ENCODE measurements at places on chromosomes 5 and 9.

DNA sequence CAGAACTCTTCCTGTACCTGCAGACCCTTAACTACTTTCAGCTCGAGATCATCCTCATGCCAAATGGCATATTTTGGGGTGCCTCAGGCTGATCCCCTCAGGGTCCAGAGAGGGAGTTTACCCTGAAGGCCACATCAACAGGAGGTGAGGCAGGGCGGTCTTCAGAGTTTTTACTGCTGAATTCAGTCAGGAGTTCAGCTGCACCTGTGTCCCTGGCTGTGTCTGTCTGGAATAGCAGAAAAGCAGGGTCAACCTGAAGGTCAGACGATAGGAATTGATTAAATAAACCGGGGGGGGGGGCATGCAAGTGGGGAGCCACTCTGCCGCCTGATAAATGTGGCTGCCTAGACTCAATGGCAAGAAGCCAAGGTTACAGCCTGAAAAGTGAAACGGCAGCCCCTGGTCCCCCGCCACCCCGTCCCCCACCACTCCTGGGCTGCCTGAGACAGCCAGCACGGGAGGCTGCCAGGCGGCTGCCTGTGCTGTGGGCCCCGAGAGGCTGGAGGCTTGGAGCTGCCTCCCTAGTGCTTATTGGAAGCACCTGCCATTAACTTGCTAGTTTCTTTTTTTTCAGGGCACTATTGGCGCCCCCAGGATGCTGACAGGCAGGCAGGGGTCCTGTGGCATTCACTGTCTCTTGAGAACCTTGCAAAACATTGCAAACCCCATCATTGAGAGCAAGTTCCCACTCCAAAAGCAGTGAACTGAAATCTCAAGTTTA lies 182.7 kb upstream of the PPP1R26 start:
- no peak for DNase-seq

- DNase-seq = no peak
These were observed 407.4 kb upstream of the TNC start for GRCh38 chr9:115525111-115526058.

DNA sequence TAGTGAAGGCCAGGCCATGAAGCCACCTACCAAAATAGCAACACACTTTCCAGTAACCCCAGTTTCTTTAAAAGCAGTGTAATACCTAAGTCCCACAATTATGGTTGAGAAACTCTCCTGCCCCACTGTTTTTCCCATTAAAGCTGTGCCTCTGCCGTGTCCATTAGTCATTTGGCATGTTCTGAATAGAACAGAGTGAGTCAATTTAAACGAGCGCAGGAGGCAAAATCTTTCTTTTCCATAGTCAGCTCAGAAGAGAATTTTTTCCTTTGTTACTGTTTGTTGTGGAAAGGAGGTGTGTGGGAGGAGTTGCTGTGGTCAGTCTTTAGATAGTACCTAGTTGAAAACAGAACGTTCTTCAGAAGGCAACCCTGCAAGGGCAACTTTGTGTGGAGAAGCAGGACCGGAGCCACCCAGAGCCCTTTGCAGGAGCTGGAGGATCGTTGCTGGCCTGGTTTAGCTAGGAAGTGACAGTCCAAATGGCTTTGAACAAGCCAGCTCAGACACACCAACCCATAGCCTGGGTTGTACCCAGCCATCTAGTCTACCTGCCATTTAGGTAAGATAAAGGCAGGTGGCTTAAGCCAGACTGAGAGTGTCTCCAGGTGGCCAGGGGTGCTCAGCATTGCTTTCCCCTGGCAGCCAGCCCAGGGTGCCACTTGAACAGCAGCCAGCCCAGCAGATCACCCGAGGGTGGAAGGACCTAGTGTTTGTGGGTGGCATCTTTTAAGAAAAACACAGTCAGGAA lies 30.4 kb downstream of the GADD45G start:
- peak; percentile 59 for DNase-seq

- no peak for DNase-seq
These were observed 192.2 kb upstream of the RPS23 start for GRCh38 chr5:82470185-82470994.

DNA sequence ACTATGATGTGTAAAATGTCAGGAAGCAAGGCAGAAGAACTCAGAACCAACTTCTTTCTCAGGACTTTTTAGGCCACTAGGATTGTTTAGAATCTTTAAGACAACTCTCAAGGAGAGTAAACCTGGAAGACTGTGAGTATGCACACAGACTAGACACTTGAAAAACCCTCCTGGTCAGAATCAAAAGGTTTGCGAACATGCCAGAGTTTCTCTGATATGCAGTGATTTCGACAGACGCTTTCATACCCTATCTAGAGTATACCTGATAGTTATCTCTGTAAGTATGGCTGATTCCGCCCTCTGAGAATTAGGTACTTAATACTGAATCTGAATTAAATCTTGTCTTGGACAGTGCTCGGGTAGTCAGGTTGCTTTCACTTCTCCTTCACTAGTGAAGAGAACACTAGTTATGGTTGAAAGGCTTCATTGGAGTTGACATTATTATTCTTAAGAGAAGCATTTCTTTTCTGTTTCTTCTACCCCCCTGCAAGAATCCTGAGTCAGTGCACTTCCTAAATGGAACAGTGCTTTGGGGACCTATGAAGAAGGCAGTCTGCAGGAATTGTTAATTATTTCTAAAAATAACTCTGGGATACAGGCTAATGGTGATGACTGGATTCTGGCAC lies 158.1 kb downstream of the HACD4 start:
- no peak for DNase-seq

- DNase-seq = no peak
These were observed 208.6 kb downstream of the GAPVD1 start for GRCh38 chr9:125470189-125470588.

DNA sequence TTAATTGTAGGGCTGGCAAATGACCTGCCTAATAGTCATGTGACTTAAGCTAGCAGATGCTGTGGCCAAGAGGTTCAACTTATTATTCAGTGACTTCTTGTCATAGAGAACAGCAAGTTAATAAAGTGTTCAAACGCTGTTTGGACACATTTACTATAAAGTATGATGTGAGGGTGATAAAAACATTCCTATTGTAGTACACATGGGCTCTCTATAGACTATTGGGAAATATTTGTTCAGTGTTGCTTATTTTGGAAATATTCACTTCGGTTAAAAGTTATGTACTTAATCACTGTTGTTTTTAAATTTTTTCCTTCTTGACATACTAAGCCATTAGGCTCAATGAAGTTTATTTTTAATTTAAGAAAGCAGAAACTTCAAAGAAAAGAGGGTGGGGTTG lies 345.0 kb downstream of the NNT start:
- DNase-seq = no peak

DNA sequence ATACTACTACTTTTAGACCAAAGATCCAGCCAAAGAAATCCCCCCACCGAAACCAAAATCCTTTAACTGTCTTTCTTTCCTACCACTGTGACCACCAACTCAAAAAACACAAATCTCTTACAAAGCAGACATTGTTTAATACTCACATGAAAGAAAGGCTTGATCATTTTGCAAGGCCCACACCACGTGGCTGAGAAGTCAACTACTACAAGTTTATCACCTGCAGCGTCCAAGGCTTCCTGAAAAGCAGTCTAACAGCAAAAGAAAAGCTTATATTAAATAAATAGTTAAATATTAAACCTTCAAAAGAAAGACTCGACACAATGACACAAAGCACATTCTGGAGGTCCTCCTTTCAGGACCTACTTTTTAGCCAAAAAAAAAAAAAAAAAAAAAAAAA lies 5.1 kb downstream of the TXN start:
- no peak for DNase-seq

DNA sequence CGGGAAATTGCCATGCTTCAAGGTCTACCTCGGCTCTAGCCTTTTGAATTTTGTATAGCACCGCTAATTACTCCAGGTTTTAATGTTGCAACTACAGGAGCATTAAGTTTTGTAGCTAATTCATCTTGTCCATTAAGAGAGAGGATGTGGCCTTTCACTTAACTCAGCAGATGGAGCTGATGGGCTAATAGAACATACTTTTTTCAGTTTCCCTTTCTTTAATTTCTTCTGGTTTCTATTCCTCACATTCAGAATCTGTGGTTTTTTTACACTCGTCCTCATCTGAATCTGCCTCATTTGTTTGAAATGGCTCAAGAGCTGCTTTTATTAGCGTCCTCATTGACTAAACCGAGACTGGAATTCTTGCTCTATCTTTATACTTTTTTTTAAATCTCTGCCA lies 2085.7 kb upstream of the C9orf72 start:
- no peak for DNase-seq

GRCh38 chr9:105693435-105694189 lies 729 bp upstream of the TMEM38B start:
- no peak for DNase-seq

DNA sequence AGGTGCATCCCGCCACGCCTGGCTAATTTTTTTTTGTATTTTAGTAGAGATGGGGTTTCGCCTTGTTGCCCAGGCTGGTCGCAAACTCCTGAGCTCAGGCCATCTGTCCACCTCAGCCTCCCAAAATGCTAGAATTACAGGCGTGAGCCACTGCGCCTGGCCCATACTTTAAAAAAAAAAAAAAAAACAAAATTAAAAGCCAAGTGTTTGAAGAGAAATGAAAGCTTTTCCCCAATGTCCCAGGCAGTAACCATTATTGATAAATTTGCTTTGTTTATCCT lies 9.5 kb downstream of the PRRC2B start:
- DNase-seq = no peak

GRCh38 chr5:171848006-171848405 lies 62.4 kb downstream of the SMIM23 start:
- DNase-seq = no peak

- no peak for DNase-seq
These were observed 21.2 kb downstream of the ABLIM3 start for GRCh38 chr5:149162401-149163084.

- DNase-seq = no peak
These were observed 78.4 kb downstream of the TMEM161B start for GRCh38 chr5:88190106-88190834.

DNA sequence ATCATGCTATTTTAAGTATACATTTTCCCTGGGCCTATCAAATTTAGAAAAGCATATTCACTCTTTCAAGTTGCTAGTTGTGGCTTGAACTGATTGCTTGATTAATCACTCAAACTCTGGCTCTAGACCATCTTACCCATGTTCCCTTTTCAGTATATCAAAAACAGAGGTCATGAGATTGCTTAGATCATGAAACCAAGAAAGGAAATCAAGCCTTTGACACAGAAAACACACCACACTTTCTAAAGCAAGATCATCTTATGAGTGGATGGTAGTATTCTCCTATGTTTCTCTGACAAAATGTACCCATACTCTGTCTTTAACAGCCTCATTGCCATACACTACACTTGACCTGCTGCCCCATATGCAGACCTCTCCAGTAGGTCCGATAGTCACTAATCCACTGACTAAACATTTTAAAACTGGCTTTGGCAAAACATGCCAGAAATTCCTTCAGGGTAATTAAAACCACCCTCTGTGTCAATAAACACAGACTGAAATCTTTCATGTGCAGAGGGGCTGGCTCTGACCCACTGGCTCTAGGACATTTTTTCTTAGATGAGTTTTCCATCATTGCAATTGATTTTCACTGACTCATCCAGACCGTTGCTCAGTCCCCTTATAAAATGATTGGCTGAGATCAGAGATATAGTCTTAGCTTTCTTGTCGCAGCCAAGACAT lies 18.2 kb downstream of the PPP2R2B start:
- DNase-seq = no peak

DNA sequence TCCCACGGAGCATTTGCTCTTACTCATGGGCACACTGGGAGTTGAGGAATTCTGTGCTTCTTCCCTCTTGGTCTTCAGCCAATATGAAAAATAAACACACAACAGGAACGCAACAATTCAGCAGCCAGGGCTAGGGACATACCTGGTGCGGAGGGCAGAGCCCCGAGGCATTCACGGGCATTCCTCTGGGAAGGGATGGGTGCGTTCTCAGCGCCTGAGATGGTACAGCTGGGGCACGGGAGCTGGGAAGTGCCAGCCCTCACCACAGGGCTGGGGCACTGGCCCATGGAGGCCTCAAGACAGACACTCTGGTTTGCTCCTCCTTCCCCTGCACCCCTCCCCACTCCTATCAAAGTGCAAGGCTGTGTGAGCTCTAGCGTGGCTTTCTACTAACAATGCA lies 2.1 kb downstream of the SLC6A3 start:
- DNase-seq = no peak

GRCh38 chr9:4375424-4376200 lies 75.7 kb upstream of the GLIS3 start:
- no peak for DNase-seq

DNA sequence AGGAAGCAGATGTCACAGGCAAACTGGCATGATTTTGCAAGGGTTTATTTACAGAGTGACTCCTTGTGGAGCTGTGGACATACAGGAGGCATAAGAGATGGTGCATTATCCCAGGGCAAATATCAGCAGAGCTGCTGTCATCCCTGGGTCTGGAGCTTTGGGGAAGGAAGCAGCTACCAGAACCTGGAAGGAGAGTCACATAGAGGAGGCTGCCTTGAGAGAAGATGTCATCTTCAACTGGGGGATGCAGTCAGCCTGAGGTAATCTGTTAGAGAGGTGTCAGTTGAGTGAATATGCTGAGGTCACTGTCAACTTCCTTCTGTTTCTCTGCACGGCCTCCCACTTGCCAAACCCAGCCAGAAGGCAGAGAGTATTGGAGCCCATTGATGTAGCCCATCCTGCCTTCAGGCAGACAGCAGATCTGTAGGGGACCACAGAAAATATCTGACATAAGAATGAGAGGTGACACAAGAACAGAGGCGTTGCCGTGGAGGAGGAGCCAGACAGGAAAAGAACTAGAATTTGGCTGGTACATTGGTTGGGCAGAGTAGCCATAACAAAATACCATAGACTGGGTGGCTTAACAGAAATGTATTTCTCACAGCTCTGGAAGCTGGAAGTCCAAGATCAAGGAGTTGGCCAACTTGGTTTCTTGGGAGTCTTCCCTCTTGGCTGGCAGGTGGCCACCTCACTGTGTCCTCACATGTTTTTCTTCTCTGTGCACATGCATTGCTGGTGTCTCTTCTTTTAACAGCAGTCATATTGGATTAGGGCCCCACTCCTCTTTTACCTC lies 102.8 kb downstream of the SNX18 start:
- DNase-seq = no peak

GRCh38 chr9:73270967-73271721 lies 119.5 kb downstream of the ANXA1 start:
- no peak for DNase-seq

- no peak for DNase-seq
These were observed 13.5 kb downstream of the GFPT2 start for GRCh38 chr5:180339583-180340183.

DNA sequence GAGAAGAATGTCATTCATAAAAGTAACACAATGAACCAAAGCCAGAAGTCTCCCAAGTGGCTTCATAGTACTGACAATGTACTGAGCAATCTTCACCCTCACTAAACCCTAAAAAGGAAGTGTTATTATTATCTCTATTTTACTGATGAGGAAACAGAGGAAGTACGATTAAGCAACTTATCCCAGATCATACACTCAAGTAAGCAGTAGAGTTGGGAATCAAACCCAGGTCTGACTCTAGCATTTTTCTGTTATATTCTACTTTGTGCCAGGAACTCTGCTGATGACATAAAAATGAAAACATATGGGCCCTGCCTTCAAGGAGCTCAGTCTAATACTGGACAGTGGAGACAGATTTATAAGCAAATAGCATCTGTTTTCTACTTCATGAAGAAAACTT lies 109.2 kb downstream of the RAPGEF6 start:
- no peak for DNase-seq

- DNase-seq = no peak
These were observed 2.6 kb downstream of the HDAC3 start for GRCh38 chr5:141633871-141634561.

Measured in femur (tissue), 1 donor.